HEK293T (cell line): ENCODE measurements at places on chromosomes 3 and 15.

- no peak for DNase-seq
Measured at GRCh38 chr15:78987556-78988360, 42.9 kb upstream of the CTSH start.

DNA sequence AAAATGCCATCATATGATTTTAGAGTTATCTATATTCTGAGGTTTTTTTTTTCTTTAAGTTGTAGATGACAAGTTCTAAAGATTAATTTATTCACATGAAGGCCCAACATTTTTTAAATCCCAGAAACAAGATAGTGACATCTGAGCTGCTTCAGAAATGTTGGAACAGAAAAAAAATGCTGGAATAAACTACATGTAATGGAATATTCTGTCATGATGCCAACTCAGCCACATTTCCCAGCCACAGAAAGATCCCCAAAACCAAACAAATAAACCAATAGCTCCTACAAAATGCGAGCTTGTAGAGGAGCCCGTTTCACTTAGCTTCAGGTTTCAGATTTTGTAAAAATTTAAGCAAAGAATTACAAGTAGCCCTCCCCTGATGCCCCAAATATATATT is 111.0 kb upstream of the MYO5C start:
- no peak for DNase-seq

- DNase-seq, result no peak
Measured at GRCh38 chr3:168801794-168802193, 706.1 kb upstream of the GOLIM4 start.

- DNase-seq, result no peak
Measured at GRCh38 chr3:152376351-152377183, 107.8 kb downstream of the MBNL1 start.

DNA sequence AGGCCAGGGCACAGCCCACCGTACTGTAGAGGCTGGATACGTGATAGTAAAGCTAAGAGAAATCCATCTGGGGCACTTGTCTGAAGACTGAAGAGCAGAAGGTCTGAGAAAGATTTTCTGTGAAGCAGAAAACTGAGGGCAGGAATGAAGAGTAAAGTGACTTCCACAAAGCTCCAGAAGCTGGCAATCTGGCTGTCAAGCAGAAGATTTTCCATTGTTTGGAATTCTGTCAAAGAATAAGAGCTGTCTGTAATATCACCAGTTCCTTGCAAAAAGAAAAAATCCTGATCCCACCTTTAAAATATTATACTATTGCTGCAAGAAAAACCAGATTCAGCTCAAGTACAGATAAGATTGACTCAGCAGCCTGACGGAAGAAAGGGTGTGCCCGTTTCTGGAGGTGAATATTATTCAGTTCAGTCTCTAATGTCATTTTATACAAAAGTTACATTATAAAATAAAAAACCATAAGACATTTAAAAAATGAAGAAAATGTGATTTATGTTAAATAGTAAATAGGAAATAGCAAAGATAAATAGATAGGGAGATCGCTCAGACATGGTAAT is 550.4 kb upstream of the SGO1 start:
- no peak for DNase-seq

DNA sequence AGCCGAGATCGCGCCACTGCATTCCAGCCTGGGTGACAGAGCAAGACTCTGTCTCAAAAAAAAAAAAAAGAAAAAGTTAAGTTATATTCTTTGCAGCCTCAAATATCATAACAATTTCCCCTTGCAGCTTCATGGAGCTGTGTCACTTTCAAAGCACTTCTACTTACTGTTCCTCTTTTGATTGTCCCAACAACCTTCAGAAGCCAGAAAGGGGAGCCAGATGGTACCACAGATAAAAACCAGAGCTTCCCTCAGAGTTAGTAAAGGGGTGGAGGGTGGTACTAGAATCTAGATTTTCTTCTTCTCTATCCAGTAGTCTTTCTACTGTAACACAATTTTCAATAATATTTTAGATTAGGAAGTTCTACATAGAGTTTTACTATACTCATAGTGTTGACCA is 188.8 kb downstream of the TAFA4 start:
- DNase-seq, result no peak

DNA sequence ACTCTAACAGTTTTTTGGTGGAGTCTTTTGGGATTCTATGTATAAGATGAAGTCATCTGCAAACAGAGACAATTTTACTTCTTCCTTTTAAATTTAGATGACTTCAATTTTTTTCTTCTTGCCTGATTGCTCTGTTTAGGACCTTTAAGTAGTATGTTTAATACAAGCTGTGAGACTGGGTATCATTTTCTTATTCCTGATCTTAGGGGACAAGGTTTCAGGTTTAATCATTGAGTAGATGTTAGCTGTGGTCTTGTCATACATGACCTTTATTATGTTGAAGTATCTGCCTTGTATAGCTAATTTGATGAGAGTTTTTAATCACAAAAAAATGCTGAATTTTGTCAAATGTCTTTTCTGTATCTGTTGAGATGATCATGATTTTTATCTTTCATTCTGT is 20.6 kb downstream of the GRM2 start:
- DNase-seq, result no peak

GRCh38 chr15:92586383-92586942 is 69.1 kb downstream of the FAM174B start:
- no peak for DNase-seq

- DNase-seq, result no peak
Measured at GRCh38 chr15:84797212-84797611, 19.9 kb upstream of the ALPK3 start.

DNA sequence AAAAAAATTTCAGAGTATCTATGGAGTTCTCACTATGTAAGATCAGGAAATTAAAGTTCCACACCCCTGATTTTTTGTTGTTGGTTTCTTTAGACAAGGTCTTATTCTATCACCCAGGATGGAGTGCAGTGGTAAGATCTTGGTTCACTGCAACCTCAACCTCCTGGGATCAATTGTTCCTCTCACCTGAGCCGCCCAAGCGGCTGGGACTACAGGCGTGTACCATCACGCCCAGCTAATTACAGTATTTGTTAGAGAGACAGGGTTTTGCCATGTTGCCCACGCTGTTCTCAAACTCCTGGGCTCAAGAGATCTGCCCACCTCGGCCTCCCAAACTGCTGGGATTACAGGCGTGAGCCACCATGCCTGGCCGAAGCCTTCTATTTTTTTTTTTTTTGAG is 12.4 kb downstream of the QRICH1 start:
- no peak for DNase-seq

DNA sequence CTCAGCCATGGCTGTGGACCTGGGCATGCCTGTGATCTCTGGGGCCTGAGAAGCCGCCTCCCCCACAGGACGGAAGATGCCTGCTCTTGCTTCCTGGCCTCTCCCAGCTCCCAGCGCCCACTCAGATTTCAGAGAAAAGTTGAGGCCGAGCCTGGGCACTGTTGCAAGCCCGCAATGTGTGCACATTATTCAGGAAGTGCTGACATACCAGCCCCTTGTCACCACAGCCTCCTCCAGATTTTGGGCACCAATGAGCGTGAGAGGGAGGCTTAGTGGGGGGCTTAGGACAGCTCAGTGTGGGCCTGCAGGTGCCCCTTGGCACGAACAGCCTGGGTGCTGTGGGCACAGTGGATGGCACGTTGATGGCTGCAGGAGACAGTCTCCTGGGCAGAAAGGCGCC is 1400.9 kb upstream of the ALCAM start:
- DNase-seq, result no peak

DNA sequence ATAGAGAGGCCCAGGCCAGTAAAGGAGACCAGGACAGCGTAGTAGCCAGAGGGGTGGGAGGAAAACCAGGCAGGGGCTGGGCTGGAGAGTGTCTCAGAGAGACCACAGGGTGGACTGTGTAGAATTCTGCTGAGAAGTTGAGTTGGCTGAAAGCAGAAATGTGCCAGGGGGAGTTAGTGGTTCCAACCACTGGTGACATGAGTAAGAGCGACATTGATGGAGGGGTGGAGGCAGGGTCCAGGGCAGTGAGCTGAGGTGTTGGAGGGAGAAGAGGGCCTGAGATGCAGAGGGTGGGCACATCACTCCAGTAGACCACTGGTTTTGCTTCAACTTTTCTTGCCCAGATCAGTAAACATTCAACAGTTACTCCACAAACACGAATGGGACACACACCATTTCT is 106.5 kb downstream of the ASB7 start:
- no peak for DNase-seq

- no peak for DNase-seq
Measured at GRCh38 chr15:45499426-45499825, 23.1 kb downstream of the SLC30A4 start.

- DNase-seq, result no peak
Measured at GRCh38 chr3:18237251-18238005, 187.7 kb downstream of the SATB1 start.

GRCh38 chr3:150165396-150166094 is 194.8 kb upstream of the PFN2 start:
- DNase-seq, result no peak

GRCh38 chr15:32941823-32942222 is 224.0 kb downstream of the GREM1 start:
- DNase-seq, result no peak

DNA sequence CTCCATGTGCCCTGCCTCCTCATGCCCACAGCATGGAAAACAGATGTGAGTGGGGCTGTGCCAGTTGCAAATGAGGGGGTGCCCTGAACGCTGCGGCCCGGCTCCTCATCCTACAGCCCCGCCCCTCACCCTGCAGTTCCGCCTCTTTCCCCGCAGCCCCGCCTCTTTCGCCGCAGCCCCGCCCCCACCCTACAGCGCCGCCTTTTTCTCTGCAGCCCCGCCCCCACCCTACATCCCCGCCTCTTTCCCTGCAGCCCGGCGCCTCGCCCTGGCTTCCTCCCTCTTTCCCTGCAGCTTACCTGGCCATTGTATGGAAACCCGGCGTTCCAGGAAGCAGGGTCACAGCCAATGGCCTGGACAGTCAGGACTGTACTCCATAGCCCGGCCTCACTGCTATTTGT is 284.9 kb downstream of the TLE3 start:
- DNase-seq, result no peak

- no peak for DNase-seq
Measured at GRCh38 chr3:119930286-119930685, 148.4 kb downstream of the NR1I2 start.

GRCh38 chr3:34863485-34863884 is 775.8 kb upstream of the ARPP21 start:
- DNase-seq, result no peak

DNA sequence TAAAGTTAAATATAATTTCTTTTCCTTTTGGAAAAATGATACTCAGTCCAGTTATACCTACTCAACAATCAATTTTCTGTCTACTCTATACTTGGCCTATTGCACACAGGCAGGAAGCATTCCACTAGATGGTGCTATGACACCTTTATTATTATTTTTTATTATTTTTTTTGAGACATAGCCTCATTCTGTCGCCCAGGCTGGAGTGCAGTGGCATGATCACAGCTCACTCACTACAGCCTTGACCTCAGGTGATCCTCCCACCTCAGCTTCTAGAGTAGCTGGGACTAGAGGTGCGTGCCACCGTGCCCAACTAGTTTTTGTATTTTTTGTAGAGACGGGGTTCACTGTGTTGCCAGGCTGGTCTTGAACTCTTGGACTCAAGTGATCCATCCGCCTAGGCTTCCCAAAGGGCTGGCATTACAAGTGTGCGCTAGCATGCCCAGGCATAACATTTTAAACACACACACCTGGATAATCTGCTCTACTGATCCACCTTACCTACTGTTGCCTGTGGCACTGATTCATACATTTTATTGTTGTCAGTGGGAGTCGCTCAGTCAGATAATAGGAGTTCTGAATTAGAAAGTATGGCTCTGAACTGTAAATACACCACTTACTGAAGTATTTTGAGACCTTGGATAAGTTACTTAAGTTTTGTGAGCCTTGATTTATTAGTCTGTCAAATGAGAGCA is 56.2 kb downstream of the EIF3J start:
- no peak for DNase-seq

- DNase-seq, result peak; percentile 62
Measured at GRCh38 chr15:28975766-28976179, 90.0 kb downstream of the APBA2 start.

DNA sequence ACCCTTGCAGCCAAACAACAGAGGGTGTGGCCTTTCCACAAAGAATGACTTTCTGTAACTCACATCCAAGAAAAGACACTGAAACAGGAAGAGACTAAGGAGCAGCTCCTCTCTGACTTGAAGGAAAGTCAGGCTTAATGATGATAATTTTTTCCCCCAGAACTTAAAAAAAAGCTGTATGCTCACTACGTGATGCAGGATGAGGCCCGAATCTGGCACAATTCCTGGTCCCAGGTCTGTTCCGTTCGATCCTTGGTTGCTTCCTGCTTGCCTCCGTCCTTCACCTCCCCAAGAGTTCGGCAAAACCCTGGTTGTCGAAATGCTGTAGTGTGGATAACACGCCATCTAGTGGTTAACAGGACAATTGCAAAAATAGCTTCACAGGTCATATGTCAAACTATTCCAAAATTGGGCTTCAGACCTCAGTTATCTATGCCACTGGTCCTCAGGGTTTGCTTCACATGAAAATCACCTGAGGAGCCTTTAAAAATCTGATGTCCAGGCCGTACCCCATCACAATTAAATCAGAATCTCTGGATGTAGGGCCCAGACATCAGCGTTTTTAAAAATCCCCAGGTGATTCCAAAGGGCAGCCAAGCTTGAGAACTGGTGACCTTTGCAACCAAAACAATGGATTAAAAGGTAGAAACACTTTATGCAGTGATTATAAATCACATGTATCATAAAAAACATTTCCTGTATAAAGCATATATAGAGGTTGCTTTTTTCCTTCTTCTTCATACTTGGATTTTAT is 28.1 kb upstream of the SYNM start:
- DNase-seq, result peak; percentile 80

DNA sequence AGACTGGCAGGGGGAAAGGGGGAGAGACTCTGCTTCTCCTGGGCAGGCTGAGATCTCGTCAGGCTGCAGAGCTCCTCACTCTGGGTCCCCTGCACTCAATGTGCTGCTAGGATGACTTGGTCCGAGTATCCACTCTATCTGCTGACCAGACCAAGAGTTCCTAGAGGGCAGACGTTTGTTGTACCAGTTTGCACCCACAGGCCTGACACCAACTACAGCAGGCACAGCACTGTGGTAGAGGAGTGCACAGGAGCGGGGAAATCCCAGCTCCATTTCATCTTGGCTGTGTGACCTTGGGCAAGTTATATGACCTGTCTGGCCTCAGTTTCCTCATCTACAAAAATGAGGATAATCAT is 29.0 kb downstream of the CCDC12 start:
- DNase-seq, result no peak

GRCh38 chr15:99410477-99410876 is 155.3 kb upstream of the MEF2A start:
- DNase-seq, result no peak

- no peak for DNase-seq
Measured at GRCh38 chr15:98676586-98677270, 28.4 kb downstream of the IGF1R start.
